ENCODE measurements at places on chromosomes 2 and 18.

DNA sequence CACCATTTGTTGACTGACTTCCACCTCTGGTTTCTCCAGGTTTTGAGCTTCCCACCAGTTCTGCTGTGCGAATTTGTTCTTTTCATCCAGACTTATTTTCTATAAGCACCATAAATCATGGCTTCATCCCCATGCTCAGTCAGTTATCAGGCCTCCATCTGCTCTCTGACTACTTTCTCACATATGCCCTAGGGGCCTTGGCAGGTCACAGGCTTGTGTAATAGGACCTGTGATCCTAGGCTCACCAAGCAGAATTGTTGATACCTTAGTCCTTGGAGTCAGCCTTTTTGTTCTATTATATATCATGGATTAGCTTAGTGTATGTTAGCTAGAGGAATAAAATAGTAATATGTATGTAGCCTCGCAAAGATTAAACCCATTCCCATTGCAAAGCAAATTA is 284.2 kb upstream of the TANK start:
- DNase-seq = no peak

GRCh38 chr18:55479656-55480420 is 108.2 kb downstream of the TCF4 start:
- DNase-seq = no peak

- peak; percentile 37 for DNase-seq
These were observed 1.8 kb downstream of the GNLY start for GRCh38 chr2:85695691-85696668.

GRCh38 chr2:239944694-239945551 is 80.2 kb downstream of the NDUFA10 start:
- DNase-seq = peak; percentile 47

- DNase-seq = no peak
These were observed 110.5 kb downstream of the CCDC148 start for GRCh38 chr2:158346032-158346431.

DNA sequence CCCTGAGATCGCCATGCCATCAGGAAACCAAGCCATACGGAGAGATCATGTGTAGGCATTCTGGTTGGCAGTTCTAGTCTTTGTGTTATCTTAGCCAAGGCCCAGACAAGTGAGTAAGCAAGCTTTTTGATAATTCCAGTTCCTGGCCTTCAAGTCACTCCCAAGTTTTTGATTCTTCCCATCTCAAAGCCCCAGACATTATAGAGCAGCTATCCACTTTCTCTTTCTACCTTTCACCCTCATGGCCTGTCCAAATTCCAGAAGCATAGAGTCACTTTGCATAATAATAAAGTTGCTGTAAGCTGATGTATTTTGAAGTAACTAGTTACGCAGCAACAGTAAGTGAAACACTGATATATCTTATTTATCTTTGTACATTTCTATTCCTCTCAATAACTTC is 26.8 kb upstream of the IL1RL1 start:
- DNase-seq = no peak

DNA sequence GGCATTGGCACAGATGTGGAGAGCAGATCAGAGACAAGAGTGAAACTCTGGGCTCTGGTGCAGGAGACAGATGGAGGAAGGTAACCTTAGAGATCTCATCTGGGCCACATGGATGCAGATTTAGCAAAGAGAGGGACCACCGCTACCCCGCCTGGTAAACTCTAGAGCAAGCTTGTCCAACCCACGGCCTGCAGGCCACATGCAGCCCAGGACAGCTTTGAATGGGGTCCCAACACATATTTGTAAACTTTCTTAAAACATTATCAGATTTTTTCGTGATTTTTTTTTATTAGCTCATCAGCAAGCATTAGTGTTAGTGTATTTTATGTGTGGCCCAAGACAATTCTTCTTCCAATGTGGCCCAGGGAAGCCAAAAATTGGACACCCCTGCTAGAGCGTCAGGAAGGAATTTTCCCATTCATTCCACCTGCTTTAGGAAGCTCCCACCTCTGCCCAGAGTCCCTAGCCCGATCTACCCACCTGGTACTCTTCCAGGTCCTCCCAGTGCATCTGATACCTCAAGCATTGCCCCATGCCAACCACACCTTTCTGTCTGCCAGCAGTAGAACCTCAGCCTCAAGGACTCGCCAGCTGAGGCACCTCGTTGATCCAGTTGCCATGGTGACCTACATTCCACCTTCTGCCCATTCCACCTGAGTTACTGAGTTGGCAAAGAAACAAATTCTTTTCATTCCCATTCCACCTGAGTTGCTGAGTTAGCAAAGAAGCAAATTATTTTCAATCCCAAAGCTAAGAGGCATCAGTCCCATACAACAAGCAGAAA is at the start of gene CIB4:
TSS of gene CIB4 (minus strand) at position 586 of the 784 bp plus-strand sequence. CDS start at position 534, 52 bp downstream.
- no peak for DNase-seq

DNA sequence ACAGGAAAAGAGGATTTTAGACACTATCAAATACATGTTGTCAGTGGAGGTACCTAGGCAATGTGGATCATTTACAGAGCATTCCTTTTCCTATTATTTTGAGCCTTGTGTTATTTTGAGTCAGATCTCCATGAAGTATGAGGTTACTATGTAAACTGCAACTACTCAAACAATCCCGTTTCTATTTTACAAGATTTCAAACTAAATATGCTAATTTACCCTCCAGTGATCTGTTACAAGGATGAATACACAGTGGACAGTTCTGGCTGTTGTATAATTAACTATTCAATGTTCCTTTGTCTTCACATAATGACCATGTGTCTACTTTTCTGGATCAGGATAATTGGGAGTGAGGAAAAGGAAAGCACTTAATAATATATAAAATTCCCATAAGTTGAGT is 4.6 kb downstream of the HOXD1 start:
- DNase-seq = no peak

DNA sequence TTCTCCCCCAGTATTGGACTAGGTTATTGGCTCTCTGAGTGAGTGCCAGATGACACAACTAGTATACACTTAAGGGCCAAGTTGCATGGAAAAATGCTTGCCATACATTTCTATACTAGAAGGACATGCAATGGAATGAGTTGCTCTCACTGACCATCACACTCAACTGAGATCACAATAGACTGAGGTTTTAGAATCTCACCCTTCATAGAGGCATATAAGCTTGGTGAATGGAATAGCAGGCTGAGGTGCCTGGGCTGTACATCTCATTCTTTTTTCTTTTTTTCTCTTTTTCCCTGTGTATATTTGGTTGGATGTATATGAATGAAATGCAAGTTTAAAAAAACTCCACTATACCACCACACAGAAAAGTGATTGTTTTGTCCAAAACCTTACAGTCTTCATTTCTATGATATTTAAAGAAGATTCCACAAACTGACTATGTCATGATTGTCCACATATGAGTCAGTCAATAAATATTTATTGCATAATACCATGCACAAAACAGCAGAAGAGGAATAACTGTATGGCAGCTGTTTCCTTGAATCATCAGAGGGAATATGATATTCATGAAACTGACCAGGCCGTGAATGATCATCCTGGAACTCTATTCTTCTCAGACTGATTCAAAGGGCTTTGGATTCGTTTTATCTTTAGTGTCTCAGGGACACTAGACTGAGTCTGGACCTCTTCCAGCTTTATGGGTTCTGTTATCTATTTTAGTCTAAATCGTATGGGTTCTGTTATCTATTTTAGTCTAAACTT is 122.6 kb upstream of the STK17B start:
- DNase-seq = no peak

- DNase-seq = no peak
These were observed 10.9 kb downstream of the ANKRD23 start for GRCh38 chr2:96832754-96833507.

DNA sequence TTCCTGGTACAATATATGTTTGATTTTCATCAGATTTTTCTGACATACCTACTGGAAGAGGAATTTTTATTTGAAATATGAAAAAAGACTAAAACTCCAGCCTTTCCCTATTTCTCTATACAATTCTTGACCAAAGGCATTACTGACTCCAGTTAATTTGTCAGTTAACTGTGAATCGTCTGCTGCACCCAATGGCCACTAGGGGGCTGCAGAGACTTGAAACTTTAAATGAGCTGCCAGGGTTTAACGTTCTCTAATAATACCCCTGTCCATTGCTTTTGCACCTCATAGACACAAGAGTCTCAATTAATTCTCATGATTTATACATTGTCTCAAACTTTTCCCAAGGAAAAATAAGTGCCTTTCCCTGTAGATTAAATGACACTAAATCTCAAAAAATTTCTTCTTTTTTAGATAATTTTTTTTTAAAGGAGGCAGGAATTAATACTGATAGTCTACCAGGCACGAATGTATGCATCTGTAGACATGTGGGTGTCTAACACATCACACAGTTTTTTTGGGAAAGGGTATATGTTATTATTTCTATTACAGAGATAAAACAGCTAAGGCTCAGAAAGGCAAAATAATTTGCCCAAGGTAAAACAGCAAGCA is 1.8 kb upstream of the ALK start:
- DNase-seq = peak; percentile 40

DNA sequence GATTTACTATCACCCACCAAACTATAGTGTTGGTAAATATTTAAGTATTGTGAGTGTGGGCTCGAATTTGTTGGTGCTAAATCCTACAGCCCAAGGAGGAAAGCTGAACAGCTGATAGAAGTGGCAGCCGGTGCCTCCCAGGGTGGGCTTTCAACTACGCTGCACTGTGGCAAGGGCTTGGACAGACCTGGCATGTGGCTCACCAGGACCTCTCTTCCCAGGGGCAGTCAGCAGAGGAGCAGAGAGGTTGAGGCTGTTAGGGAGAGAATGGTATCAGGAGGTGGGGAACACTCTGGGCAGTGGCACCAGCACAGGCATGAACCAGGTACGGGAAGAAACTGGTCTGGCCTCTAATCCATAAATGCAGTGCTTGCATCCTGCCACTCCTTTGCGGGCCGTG is 44.6 kb downstream of the TFCP2L1 start:
- no peak for DNase-seq

- no peak for DNase-seq
These were observed 206.5 kb upstream of the TCF4 start for GRCh38 chr18:55794288-55795052.

- no peak for DNase-seq
These were observed 10.0 kb downstream of the KCNH7 start for GRCh38 chr2:162828545-162828944.

GRCh38 chr18:5296706-5297320 is 1.3 kb upstream of the ZBTB14 start:
- peak; percentile 77 for DNase-seq

DNA sequence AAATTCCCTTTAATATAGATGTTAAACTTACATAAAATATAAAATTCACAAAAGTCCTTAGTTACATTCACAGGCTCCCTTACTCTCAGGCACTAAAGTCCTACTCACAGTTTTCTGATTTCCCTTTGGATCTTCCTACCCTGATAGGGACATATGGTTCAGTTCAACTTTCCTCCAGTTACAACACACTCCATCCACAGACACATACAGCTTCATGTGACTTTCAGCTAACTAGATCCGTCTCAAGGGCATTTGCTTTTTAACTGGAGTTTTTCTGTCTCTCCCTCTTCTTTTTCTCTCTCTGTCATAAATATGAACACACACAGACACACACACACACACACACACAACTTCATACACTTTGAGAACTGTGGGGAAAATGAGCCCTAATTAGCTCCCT is 419.2 kb downstream of the LRP1B start:
- no peak for DNase-seq

GRCh38 chr2:70173520-70173919 is 17.3 kb downstream of the C2orf42 start:
- no peak for DNase-seq

DNA sequence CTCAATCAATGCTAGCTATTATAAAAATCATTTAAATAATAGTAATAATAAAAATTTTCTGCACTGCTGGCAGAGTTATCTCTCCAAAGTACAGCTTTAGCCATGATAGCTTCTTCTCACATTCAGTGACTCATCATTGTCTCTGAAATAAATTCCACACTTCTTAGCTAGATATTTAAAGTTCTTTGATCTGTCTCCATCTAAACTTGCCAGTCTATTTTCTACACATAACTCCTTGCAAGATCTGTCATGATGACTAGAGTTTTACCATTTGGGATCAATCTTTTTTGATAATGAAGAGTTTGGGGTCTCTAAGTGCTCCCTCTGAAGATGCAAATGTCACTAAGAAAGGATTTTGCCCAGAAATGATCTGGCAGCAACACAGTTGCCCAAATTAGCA is 155.4 kb upstream of the LHCGR start:
- no peak for DNase-seq

DNA sequence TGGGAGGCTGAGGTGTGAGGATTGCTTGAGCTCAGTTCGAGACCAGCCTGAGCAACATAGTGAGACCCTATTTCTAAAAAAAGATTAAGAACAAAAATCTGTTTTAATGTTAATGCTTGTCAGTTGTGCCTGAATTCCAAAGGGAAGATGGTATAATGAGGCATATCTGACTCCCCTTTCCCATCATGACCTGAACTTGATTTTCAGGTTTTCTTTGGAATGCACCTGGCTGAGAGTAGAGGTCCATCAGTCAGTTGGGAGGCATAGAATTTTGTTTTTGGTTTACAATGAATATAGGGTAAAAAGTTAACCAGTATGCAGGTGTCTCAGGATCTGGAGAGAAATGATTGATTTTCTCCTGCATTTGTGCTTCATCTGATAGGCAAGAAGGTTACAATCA is 20.4 kb downstream of the RPIA start:
- no peak for DNase-seq

DNA sequence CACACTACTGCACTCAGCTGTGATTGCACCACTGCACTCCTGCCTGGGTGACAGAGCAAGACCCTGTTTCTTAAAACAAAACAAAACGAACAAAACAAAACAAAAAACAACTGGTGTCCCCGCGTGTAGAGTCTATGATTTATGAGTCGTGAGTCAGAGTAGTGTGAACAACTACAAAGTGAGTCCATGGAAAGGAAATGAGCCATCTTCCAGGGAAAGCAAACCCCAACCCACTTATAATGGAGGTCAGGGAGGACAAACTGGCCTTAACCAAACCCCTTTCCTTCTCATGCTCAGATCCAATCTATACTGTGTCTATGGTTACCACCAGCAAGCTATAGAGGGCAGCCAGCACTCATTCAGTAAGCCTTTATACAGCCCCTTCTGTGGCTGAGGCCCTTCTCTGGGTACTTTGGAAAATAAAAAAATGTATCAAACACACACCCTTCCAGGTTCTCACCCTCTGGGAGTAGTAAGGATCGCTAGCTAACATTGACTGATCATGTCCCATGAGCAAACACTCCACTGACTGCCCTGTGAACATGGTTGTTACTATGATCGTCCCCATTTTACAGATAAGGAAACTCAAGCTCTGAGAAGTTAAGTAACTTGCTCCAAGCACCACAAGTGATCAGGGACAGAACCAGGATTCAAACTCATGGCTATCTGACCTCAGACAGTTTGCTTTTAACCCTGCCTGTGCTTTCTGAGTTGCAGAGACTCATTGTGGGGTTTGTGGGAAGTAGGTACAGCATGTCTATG is 24.7 kb upstream of the COLEC12 start:
- DNase-seq = no peak

- DNase-seq = no peak
These were observed 32.9 kb downstream of the NCK2 start for GRCh38 chr2:105777506-105778055.
